Stomach (tissue), 19 donors: ENCODE measurements at places on chromosomes 16 and 17. TPM values are rescaled to one million over a fixed set of nuclear protein-coding genes. Genes with fewer than 3 reads are reported as not detected.

GRCh38 chr16:23611936-23612335, 15.8 kb upstream of the NDUFAB1 start:
- DNase-seq: no peak
- no peaks in the 10 kb centered on the region for H3K27me3 ChIP-seq
- peaks cover 90% of the 10 kb centered on the region for H3K36me3 ChIP-seq
- no peak overlapping the region for H3K4me3 ChIP-seq
- no peaks in the 10 kb centered on the region for H3K4me1 ChIP-seq

DNA sequence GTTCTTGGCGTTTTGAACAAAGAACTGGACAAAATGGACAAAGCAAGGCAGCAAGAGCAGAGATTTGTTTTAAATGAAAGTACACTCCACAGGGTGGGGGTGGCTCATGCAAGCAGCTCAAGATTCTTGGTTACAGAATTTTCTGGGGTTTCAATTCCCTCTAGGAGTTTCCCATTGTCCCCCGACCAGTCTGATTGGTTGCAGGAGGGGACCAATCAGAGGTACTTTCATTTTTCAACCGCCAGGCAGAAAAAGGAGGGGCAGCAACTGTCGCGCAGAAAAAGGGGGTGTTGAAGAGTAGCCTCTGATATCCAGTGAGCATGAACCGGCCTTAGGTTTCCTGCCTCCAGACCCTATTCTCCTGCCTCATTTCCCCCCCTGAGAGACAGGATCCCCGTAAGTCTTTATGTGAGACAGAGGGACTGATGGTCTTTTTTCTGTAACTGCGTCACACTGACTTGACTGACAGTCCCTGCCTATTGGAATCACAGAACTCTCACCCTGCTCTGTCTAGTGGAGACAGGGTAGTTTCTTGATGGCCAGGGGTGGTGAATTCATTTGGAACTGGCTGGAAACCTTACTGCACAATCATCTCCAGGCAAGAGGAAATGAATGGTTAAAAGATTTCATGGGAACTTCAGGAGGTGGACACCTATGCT, 59.4 kb upstream of the ALOX12 start:
- H3K36me3 ChIP-seq: no peaks in the 10 kb centered on the region
- H3K4me1 ChIP-seq: peaks cover 7% of the 10 kb centered on the region
- peak overlapping the region; percentile 31 for H3K4me3 ChIP-seq
- peak overlapping the region; percentile 73 for H3K27ac ChIP-seq
- no peaks in the 10 kb centered on the region for H3K27me3 ChIP-seq
- DNase-seq: no peak

DNA sequence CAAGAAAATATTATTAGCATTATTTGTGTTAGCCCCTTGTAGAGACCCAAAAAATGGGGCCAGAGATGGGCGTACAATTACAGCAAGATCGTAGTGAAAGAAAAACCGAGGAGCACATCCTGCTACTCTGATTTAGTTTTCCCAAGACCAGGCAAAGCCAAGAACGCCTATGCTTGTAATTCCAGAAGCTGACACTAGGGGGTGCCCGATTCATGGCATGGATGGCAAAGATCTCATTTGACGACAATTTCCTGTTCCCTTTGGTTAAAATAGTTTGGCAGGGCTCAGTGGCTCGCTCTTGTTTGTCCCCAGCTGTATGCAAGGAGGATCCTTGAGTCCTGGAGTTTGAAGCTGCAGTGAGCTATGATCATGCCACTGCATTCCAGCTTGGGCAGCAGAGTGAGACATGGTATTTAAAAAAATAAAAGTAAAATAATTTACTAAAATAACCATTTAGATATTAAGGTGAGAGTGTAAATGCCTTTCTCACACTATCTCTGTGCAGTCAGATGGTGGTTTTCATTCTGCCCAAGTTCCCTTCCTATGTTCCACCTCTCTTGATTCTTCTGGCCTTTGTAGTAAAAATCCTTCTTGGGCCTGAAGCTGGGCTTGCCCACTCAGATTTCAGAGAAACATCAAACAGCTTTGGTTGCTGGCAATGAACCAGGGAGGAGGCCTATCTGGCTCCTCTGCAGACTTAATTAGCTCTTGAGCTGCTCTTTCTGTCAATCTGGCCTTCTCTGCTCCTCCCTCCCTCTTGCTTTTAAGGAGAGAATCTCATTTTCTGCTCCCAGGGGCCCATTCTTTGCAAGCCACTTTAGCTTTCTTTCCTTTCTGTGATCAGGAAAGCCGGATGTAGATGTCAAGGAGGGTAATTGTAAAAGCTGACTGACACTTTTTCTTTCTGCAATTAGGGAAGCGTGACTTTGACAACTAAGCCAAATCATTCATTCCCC, 31.2 kb downstream of the TMEM238L start:
- peak; percentile 90 for DNase-seq
- peaks cover 13% of the 10 kb centered on the region for H3K4me1 ChIP-seq
- H3K36me3 ChIP-seq: peaks cover 8% of the 10 kb centered on the region
- H3K27ac ChIP-seq: peak overlapping the region; percentile 31
- no peak overlapping the region for H3K4me3 ChIP-seq
- no peaks in the 10 kb centered on the region for H3K27me3 ChIP-seq

DNA sequence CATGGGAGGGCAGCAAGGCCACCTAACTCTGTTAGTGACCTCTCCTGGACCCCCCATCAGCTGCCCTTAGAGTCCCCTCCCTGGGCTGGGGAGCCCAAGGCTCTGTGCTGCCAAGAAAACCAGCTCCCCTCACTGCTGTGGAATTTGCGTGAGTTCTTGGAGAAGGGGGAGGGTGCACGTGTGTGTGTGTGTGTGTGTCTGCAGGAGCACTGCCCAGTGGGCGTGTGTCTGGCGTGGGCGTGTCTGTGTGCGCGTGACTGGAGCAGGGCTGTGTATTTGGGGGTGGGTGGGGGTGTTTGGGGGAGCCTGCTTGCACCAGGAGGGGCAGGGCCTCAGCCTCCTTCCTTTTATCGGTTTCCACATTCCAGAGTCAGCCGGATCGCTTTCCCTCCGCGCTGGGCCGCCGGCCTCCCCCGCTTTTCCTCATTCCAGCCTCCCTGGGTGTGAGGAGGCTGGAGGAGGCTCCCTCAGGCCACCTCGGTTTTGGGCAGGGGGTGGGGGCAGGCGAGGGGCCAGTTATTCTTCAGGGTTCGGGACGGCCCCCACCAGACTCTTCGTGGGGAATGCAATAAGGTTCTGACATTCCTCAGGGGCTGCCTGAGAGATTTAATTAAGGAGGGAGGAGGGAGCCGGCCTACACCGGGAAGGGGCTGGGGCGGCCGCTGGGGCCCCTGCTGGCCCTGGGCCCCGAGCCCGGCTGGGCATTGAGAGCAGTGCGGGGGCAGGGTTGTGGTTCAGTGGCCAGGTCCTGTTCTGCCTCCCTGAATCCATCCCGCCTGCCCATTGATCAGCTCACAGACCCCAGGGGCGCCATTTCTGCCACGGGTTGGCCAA, 2.5 kb downstream of the VASN start:
- peak overlapping the region; percentile 55 for H3K4me3 ChIP-seq
- H3K27me3 ChIP-seq: no peaks in the 10 kb centered on the region
- H3K36me3 ChIP-seq: no peaks in the 10 kb centered on the region
- peaks cover 83% of the 10 kb centered on the region for H3K4me1 ChIP-seq
- peak overlapping the region; percentile 86 for H3K27ac ChIP-seq
- DNase-seq: peak; percentile 92

- no peaks in the 10 kb centered on the region for H3K27me3 ChIP-seq
- no peak overlapping the region for H3K4me3 ChIP-seq
- H3K36me3 ChIP-seq: peaks cover 7% of the 10 kb centered on the region
- H3K4me1 ChIP-seq: peaks cover 88% of the 10 kb centered on the region
These were observed 5.9 kb downstream of the BAIAP2 start for GRCh38 chr17:81040791-81041337.

DNA sequence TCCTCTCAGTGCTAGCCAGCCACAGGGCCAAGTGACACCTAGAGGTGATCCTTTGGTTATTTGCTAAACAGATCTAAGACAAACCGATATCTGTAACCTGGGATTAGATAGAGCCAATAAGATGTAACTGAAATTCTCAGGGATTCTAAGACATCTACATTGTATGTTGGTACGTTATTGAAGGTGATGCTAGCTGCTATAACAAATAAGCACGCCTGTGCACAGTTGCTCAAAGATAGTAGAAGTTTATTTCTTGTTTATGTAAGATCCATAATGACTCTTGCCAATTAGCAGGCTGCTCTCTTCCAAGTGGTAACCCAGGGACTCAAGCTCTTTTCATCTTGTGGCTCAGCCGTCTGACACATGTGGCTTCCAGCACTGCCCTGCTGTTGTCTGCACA, 370.3 kb downstream of the WWOX start:
- no peak overlapping the region for H3K4me3 ChIP-seq
- H3K36me3 ChIP-seq: no peaks in the 10 kb centered on the region
- no peaks in the 10 kb centered on the region for H3K27me3 ChIP-seq
- no peak overlapping the region for H3K27ac ChIP-seq

GRCh38 chr16:50841081-50841886, 99.4 kb downstream of the CYLD start:
- H3K36me3 ChIP-seq: no peaks in the 10 kb centered on the region
- peak; percentile 61 for DNase-seq
- peaks cover 20% of the 10 kb centered on the region for H3K27me3 ChIP-seq
- peaks cover 10% of the 10 kb centered on the region for H3K4me1 ChIP-seq
- H3K4me3 ChIP-seq: peak overlapping the region; percentile 40
- H3K27ac ChIP-seq: no peak overlapping the region

DNA sequence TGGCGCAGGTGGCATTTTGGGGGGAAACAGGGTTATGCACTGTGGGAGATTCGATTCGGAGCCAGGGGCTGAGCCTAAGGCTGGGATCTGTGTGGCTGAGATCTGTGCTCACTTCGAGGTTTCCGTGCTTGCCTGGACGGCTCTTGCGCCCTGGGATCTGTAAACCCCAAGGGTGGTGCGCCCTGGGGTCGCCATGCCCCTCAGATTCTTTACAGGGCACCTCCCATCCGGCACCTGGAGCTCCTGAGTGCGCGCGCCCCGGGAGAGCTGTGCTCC, 377 bp downstream of the SLC13A5 start:
- no peak overlapping the region for H3K27ac ChIP-seq
- H3K36me3 ChIP-seq: no peaks in the 10 kb centered on the region
- DNase-seq: no peak
- peaks cover 25% of the 10 kb centered on the region for H3K4me1 ChIP-seq
- peak overlapping the region; percentile 45 for H3K4me3 ChIP-seq

- H3K4me3 ChIP-seq: no peak overlapping the region
- peaks cover 75% of the 10 kb centered on the region for H3K36me3 ChIP-seq
- no peaks in the 10 kb centered on the region for H3K4me1 ChIP-seq
- H3K27ac ChIP-seq: no peak overlapping the region
These were observed 64.7 kb downstream of the WNT3 start for GRCh38 chr17:46753776-46754175.

DNA sequence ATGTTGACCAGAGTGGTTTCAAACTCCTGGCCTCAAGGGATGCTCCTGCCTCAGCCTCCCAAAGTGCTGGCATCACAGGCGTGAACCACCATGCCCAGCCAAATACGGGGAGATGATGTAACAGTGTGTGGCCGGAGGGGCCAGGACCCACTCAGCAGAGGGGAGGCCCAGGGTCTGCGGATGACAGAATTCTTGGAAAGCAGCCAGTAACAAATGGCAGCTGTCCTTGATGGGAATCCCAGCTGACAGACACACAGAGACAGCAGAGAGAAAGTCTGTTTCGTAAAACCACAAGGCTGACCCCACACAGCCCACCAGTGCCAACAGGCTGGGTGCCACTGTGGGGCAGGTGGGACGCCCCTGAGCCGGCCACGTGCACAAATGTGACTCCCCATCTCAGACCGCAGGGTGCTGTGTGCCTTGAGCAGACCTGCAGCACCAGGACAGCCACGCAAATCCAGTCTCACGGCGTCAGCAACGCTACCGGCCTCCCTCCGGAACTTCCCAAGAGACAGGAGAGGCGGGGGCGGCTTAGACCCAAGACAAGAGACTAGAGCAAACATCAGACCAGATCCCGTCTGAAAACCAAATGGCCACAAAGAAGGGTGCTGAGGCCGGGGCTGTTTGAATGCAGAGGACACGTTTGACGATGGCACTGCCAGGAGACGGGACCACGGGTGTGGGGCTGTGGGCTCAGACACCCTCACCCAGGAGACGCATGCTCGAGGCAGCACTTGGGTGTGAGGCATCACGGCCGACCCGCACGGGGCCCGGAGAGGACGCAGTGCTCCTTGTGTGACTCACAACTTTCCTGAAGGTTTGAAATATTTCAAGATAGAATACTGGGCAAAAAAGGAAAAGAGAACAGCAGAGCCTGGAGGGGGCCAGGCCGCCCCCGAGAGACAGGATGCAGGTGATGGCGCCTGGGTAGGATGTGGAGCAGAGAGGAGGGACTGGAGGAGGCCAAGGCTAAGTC, 24.6 kb downstream of the CTU2 start:
- H3K36me3 ChIP-seq: peaks cover 84% of the 10 kb centered on the region
- no peak overlapping the region for H3K4me3 ChIP-seq
- no peak overlapping the region for H3K27ac ChIP-seq
- no peaks in the 10 kb centered on the region for H3K27me3 ChIP-seq

- no peak overlapping the region for H3K27ac ChIP-seq
- no peak for DNase-seq
- H3K4me3 ChIP-seq: no peak overlapping the region
- H3K27me3 ChIP-seq: no peaks in the 10 kb centered on the region
These were observed 15.4 kb downstream of the PIGL start for GRCh38 chr17:16232391-16232790.

Gene CD300LF
- total RNA-seq: not detected

Gene CCDC78
- not detected for total RNA-seq

Gene NEK8
- 5.8 TPM for total RNA-seq

Gene FAM222B
- 29.6 TPM for total RNA-seq

Gene HBQ1
- not detected for total RNA-seq

Gene CSF3
- 1.2 TPM for total RNA-seq
